ENCODE measurements at places on chromosomes 6 and 20.

GRCh38 chr6:144223686-144224085, 61.4 kb upstream of the UTRN start:
- no peak for DNase-seq

GRCh38 chr6:148693882-148694484, 52.8 kb upstream of the UST start:
- no peak for DNase-seq

DNA sequence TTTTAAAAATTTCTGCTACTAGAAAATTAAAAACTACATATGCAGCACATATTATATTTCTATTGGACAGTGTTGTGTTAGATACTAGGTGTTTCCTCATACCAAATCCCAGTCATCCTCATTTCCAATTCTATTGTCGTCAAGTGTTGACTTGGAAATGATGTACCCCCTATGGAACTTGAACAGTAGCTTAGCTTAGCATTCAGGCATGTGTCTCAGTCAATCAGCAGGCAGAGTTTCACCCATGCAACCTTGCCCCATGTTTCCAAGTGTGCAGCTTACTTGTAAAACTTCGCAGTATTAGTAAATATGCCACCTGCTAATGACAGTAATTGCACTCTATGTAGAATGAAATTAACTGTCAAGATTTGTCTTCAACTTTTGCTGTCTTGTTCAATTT, 59.5 kb downstream of the SAMD3 start:
- no peak for DNase-seq

GRCh38 chr20:13524339-13524738, 114.4 kb downstream of the TASP1 start:
- DNase-seq = no peak

DNA sequence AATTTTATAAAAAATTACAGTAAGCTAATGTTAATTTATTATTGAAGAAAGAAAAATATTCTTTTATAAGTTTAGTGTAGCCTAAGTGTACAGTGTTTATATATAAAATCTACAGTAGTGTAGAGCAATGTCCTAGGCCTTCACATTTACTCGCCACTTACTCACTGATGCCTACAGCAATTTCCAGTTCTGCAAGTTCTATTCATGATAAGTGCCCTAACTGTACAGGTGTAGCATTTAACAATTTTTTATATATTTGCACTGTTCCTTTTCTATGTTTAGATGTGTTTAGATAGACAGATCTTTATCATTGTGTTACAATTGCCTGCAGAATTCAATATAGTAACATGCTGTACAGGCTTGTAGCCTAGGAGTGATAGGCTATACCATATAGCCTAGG, 80.1 kb upstream of the HDAC2 start:
- DNase-seq = no peak

DNA sequence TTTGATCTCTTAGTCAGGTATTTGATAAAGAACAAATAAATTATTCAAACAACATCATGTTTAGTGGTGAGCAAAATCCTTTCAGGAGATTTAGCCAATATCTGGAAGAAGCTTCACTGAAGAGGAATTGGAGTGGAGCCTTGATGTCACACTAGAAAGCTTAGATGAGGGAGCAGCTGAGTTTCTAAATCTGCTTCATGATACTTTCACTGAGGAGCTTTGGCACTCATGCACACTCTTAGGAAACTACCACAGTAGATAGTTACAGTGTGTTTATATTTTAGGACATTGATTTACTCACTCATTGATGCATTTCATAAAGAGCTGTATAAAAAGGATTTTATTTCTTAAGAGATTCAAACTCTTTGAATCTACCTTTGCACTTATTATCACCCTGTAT, 366.2 kb upstream of the BTBD3 start:
- DNase-seq = no peak

DNA sequence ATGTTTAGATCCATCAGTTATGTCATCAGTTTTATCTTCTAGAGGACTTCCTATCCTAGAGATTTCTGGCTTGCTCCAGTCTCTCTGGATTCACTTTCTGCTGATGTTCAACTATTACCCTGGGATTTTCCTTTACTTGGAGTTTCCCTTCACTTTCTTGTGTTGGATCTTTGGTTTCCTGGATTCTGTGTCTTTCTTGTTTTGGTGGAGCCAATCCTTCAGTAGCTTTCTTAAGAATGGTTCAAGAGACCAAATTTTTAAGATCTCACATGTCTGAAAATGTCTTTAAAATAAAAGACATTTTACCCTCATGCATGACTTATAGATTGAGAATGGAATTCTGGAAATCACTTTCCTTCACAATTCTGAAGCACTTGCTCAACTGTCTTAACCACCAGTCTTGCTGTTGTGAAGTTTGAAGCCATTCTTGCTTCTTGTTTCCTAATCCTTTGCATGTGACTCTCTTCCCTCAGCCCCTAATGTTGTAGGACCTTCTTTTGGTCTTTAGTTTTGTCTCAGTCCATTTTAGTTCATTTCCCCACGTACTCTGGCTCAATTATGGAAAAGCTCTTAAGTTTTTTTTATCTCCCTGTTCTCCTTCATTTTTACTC, 87.9 kb downstream of the ARID1B start:
- no peak for DNase-seq

GRCh38 chr6:41288030-41288753, 1.7 kb upstream of the TREM1 start:
- DNase-seq = no peak

DNA sequence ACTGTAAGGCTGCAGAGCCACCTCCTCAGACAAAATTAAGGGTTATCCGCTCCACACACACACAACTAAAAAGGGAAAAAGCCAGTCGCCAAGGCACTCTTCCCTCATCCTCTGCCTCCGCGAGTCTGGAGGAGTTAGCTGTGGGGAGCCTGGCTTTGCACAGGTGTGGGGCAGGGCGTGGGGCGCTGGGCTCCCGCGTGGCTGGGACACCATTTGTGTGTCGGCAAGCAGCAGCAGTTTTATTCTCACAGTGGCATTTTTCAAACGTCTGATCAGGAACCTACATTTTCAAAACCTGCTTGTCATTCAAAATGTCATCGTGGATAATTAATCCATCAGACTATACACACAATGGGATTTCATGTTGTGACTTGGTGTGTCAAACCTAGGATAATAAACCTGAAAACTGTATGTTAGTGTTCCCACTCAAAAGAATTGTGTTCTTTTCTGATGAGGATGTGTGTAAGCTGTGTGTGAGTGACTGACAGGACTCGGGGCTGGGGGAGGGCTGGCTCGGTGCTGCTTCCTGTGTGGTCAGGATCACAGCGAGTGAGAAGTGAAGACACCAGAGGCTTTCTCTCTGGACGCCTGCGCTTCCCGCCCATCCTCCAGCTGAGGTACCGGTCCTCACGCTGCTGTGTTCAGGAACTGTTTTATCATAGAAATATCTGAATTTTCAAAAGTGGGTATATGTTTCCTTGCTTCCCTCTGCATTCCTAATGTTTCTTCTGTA, 83.1 kb downstream of the IRF4 start:
- DNase-seq = peak; percentile 47

DNA sequence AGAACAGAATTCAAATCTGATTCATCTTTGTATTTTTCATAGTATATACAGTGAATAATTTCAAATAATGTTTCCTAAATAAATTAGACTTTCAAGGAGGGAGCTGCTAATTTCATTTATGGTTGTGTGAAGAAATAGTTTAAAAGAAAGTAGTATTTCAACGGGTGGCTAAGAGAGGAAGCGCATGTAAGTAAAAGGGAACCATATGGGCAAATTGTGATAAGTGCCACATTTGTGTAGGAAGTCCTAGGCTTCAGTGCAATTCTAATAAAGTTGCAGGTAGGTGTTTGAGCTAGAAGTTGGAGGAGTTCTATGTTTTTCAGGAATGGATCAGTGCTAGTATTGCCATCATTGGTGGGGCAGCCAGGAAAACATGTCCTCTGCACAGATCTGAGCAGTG, 178.8 kb upstream of the PRDM1 start:
- no peak for DNase-seq

GRCh38 chr6:88867841-88868731, 95.3 kb downstream of the RNGTT start:
- DNase-seq = no peak
